ENCODE measurements at places on chromosomes 6 and 20. TPM values are rescaled to one million over a fixed set of nuclear protein-coding genes. Genes with fewer than 3 reads are reported as not detected.

DNA sequence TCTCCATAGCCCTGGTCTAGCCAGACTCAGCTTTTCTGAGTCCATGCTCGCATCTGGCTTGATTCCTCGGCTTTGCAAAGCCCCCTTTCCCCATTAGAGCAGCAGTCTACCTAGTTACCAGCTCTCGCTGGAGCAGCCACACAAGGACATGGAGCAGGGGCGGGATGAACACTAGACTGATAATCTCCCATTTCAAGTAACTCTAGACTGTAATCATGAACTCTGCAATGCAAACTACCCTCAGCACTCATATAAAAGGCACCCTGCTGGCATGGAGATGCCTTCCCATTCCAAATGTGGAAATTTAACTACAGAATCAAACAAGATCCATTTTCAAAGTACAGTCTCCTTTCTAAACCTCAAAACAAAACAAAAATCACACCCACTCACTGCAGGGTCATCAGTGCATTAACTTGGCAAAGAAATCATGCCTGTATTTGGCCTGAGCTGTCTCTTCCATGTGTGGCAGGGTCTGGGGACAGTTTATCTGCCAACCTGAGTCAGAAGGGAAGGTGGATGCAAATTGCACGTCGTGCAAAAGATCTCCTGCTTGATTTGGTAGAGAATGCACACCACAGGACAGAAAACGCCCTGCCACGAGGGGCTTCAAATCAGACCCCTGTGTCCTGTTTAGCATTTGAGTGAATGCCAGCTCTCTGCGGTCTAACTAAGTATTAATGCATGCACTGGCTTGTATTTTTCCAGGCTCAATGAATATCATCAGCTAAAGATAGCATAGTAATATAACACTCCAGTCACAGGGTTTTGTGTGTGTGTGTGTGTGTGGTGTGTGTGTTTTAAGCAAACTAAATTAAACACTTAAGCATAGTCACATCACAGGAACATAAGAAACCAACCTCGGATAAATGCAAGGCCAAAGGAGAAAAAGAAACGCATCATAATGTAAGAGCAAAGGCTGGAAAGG is 85.3 kb downstream of the MYLK4 start:
- DNase-seq, result no peak

DNA sequence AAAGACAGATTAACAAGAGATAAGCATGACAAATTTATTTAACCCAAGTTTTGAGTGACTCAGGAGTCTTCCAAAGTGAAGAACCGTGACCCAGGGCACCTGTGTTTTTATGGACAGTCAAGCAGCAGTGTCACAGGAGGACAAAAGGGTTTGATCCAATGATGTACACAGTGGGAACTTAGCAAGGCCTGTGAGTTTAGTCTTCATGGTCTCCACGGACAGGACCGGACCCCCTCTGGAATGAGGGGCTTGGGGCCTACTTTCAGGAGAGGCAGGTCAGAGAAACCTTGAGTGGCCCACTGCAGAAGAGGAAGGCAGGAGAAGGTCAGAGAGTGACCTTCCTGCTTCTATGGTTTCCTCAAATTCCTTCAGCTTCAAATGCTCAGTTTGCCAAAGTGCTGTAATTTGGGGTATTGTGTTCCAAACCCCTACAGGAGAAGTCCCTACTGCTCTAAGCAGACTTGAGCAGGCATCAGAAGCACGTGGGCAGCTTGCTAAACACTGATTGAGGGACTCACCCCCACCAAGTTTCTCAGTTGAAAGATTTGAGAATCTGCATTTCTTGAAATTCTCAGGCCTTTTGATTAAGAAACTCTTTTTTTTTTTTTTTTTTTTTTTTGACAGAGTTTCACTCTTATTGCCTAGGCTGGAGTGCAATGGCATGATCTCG is 26.4 kb upstream of the ZMYND8 start:
- no peak for DNase-seq

The THBD gene
- 75.3 TPM for total RNA-seq

The PLTP gene
- 38.0 TPM for total RNA-seq

GRCh38 chr20:62611819-62612218 is 30.5 kb upstream of the SLCO4A1 start:
- DNase-seq, result no peak

Measured in psoas muscle (tissue), 8 donors.